NCI-H524 (cell line): ENCODE measurements at places on chromosomes 1 and 21.

- DNase-seq, result no peak
These were observed 104.2 kb upstream of the DMRTA2 start for GRCh38 chr1:50527249-50527986.

DNA sequence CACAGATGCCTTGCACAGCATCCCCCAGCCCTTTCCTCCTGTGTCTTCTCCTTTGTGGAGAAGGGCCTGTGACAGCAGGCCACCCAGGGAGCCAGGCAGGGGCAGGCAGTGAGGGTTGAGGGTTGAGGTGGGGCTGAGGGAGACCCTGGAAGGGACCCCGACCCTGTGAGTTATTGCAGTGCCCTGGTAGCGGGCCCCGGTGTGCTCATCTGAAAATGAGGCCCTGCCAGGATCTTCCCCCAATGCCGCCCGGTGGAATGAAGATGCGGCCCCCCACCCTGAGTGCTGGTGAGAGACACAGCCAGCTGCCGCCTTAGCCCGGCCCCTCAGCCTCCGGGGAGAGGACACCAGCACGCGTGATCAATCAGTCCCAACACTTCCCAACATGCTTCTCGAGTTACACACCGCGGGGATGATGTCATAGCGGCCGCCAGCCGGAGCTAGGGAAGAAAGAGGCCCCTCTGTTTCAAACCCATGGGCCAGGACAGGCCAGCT is 36.2 kb upstream of the ACTRT2 start:
- DNase-seq, result no peak

- peak; percentile 94 for DNase-seq
These were observed 10.4 kb upstream of the PTPRF start for GRCh38 chr1:43520100-43520778.

GRCh38 chr1:206556750-206557635 is 49.7 kb downstream of the RASSF5 start:
- DNase-seq, result peak; percentile 55
